CD8-positive, alpha-beta memory T cell (primary cell): ENCODE measurements at places on chromosomes 6 and 20. TPM values are rescaled to one million over a fixed set of nuclear protein-coding genes. Genes with fewer than 3 reads are reported as not detected.

GRCh38 chr20:40714916-40715315, 25.9 kb upstream of the MAFB start:
- peaks cover 9% of the 10 kb centered on the region for H3K27me3 ChIP-seq
- H3K36me3 ChIP-seq = no peaks in the 10 kb centered on the region
- H3K4me3 ChIP-seq = no peak overlapping the region
- no peak for DNase-seq

DNA sequence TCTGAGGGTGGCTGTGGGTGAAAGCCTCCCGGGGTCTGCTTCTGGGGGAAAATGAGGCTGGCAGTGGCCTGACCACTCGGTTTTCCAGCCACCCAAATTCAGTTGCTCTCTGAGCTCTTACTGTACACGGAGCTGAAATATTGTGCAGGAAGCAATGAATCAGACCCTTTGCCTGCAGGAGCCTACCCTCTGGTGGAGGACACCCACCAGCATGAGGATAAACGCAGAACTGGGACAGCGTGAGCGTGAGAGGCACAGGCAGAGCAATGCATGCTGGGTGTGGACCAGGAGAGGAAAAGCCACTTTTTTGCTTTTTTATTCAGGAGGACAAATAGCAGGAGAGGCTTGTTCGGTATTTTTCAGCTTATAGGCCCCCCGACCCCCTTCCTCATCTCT, 298.0 kb downstream of the QKI start:
- no peaks in the 10 kb centered on the region for H3K36me3 ChIP-seq
- no peak for DNase-seq
- H3K4me3 ChIP-seq = no peak overlapping the region
- no peaks in the 10 kb centered on the region for H3K27me3 ChIP-seq

DNA sequence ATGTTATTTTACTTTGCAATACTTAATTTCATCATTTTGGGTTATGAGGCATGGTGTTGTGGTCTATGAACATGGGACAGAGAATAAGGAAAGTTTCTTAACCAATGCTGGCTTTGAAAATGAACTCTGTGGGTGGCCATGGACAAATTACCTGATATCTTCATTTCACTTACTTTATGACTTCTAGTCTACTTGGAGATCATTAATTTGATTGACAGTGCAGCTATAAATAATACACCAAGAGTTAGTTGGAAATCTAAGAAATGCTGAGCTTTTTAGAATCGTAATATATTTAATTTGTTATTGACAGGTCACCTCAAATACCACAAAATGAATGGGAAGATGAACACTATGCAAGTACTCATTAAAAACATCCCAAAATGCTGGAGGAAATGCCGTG, 140.4 kb downstream of the CENPW start:
- DNase-seq = no peak
- no peaks in the 10 kb centered on the region for H3K36me3 ChIP-seq
- H3K4me3 ChIP-seq = no peak overlapping the region
- H3K27ac ChIP-seq = no peak overlapping the region
- no peaks in the 10 kb centered on the region for H3K27me3 ChIP-seq

- no peak overlapping the region for H3K4me3 ChIP-seq
- no peaks in the 10 kb centered on the region for H3K27me3 ChIP-seq
- H3K36me3 ChIP-seq = no peaks in the 10 kb centered on the region
- H3K27ac ChIP-seq = no peak overlapping the region
- no peaks in the 10 kb centered on the region for H3K4me1 ChIP-seq
Observed at GRCh38 chr6:21679761-21680265, 86.3 kb downstream of the SOX4 start.

GRCh38 chr6:1482381-1483166, 93.2 kb downstream of the FOXF2 start:
- H3K27ac ChIP-seq = no peak overlapping the region
- no peak overlapping the region for H3K4me3 ChIP-seq
- DNase-seq = no peak
- H3K27me3 ChIP-seq = peaks cover 6% of the 10 kb centered on the region

GRCh38 chr6:67131827-67132226, 1424.8 kb upstream of the EYS start:
- no peaks in the 10 kb centered on the region for H3K36me3 ChIP-seq
- no peak overlapping the region for H3K4me3 ChIP-seq
- DNase-seq = no peak
- H3K27me3 ChIP-seq = no peaks in the 10 kb centered on the region
- H3K27ac ChIP-seq = no peak overlapping the region

Gene LINC00237
- not detected for total RNA-seq
